Activated CD8-positive, alpha-beta T cell treated with anti-CD3 and anti-CD28 coated beads, Interleukin-2, amount 10 ng/mL, durations not matched to agents 7 days and 5 days (primary cell): ENCODE measurements at places on chromosomes 7 and 10. TPM values are rescaled to one million over a fixed set of nuclear protein-coding genes. Genes with fewer than 3 reads are reported as not detected.

Gene GPR85
- total RNA-seq: not detected

Gene AKR1D1
- total RNA-seq: not detected

Gene FLNC
- total RNA-seq: not detected

Gene CTTNBP2
- total RNA-seq: not detected

Gene ZNF518A
- total RNA-seq: 16.5 TPM

Gene FEZF1
- not detected for total RNA-seq

Gene FXYD4
- total RNA-seq: not detected

Gene ABCC2
- 0.97 TPM for total RNA-seq

Gene CDHR1
- 0.26 TPM for total RNA-seq

Gene CUBN
- 0.68 TPM for total RNA-seq

Gene MALRD1
- total RNA-seq: not detected

Gene PPIF
- total RNA-seq: 77.7 TPM

Gene CDC14C
- total RNA-seq: not detected

Gene FFAR4
- total RNA-seq: not detected

Gene GRIFIN
- total RNA-seq: not detected

Gene PNLIP
- total RNA-seq: not detected

Gene NPFFR1
- total RNA-seq: not detected

Gene CLRN3
- not detected for total RNA-seq

Gene STEAP1
- not detected for total RNA-seq

Gene MYH16
- total RNA-seq: not detected

Gene RASSF4
- total RNA-seq: 1.6 TPM

Gene CRYGN
- total RNA-seq: 0.50 TPM

Gene PRKCQ
- 60.9 TPM for total RNA-seq

Gene HOXA10
- not detected for total RNA-seq

Gene TEX36
- not detected for total RNA-seq

Gene CAMK1D
- total RNA-seq: 3.4 TPM

Gene NPY4R2
- not detected for total RNA-seq

Gene FAM221A
- total RNA-seq: 5.4 TPM

Gene TBXAS1
- 2.0 TPM for total RNA-seq

Gene TPST1
- 1.8 TPM for total RNA-seq

Gene GCK
- not detected for total RNA-seq

Gene RELN
- not detected for total RNA-seq

Gene SUN1
- 39.7 TPM for total RNA-seq

Gene AZGP1
- not detected for total RNA-seq

Gene FAM25C
- total RNA-seq: not detected

Gene SPOCK2
- 261 TPM for total RNA-seq

Gene TUBB8
- total RNA-seq: not detected

Gene ZNF503
- 0.26 TPM for total RNA-seq

Gene PRSS37
- not detected for total RNA-seq
